ENCODE measurements at places on chromosomes 4 and X.
A peak's percentile ranks its signal among the peaks of the same experiment; 100 is the strongest.

DNA sequence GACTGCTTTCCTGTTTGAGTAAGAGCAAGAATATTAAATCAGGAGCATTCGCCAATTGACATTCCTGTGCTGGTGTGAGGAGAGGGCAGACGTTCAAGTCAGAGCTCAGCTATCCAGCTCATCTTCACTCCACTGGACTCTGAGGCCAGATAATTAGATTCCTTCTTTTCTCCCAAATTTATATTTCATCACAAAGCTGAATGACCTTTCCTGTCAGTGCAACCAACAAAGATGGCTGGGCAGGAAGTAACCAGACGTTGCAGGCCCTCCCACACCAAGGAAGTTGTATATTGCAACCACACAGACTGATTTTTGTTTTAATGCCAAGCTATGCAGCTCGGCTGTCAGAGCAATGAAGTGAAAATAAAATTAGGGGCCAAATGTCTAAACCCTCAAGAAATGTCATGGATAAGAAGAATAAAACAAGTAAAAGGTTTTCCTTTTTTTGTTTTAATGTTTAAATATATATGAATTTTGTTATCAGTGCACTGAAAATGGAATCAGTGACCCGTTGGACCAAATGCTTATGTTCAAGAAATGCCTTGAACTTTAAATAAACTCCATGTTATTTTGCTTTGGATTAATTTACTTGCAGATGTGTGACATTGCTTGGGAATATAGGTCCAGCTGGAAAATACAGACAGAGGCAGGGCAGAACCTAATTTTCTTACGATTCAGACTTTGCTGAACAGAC lies 578.9 kb upstream of the FAT1 start:
- DNase-seq, result no peak

DNA sequence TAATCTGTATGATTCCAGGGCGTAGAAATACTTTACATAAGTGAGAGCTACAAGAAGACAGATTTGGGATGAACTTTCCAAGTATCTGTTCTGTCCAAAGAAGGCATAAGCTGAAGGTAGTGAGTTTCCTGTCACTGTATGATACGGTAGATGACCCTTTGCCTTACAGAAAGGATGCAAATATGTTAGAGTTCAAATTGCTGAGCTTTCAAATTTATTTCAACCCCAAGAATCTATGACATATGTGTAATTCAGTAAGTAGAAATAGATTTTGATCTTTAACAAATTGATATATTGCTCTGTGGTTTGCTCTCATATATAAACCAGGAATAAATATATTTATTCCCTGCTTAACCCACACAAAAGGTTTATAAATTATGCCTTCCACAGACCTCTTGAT lies 16.5 kb downstream of the DIPK2B start:
- no peak for DNase-seq

- no peak for DNase-seq
Measured at GRCh38 chrX:101539116-101539515, 11.2 kb upstream of the ARMCX1 start.

GRCh38 chr4:6825403-6825802 lies 42.9 kb downstream of the KIAA0232 start:
- DNase-seq, result no peak

GRCh38 chr4:145041378-145041777 lies 56.6 kb downstream of the ANAPC10 start:
- no peak for DNase-seq

DNA sequence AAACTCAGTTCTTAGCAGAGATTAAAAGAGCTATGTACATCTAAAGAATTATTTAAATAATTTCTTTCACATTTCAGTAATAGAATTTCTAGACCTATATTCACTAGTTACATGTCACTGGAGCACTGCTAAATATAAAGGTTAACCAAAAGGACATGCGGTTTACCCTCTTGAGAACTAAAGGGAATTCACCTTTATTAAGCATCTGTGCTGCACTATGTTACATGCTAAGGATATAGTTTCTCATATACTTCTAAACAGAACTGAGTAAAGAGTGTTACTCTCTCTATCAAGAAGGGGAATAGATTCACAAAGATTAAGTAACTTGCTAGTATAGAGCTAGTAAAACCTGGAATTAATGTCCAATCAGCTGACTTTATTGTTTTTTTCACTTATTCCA lies 7.6 kb downstream of the SPIN3 start:
- DNase-seq, result no peak

DNA sequence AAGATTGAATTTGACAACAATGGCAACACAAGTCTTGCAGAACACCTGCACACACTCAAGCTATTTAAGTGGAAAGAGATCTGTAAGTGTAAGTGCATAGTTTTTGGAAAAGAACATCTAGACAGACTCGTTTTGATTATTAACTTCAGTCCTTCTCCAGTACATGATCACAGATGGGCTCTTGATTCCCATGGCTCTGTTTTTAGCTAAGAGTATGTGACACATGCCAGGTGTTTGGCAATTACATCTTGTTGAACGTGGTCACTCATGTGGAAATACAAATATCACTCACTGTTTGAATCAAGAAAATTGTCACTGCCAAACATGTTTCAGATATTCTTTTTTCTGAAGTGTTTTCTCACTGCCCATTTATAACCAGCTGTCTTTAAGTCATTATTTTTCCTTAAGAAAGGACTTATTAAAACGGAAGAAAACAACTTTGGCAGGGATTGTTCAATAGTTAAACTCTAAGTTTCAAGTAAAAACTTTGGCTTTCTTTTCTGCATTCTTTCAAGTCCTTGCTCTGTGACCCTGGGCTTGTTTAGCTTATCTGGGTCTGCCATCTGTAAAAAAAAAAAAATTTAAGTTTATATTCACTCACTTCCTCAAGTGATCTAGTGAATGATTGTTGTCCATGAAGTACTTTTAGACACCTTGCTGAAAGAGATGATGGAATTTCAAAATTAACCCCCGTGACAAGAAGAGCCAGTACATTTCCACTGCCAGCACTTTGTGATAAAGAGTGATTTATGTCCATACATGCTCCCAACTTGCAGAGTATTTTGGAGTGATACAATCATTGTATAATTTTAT lies 125.4 kb downstream of the ATXN3L start:
- DNase-seq, result no peak

DNA sequence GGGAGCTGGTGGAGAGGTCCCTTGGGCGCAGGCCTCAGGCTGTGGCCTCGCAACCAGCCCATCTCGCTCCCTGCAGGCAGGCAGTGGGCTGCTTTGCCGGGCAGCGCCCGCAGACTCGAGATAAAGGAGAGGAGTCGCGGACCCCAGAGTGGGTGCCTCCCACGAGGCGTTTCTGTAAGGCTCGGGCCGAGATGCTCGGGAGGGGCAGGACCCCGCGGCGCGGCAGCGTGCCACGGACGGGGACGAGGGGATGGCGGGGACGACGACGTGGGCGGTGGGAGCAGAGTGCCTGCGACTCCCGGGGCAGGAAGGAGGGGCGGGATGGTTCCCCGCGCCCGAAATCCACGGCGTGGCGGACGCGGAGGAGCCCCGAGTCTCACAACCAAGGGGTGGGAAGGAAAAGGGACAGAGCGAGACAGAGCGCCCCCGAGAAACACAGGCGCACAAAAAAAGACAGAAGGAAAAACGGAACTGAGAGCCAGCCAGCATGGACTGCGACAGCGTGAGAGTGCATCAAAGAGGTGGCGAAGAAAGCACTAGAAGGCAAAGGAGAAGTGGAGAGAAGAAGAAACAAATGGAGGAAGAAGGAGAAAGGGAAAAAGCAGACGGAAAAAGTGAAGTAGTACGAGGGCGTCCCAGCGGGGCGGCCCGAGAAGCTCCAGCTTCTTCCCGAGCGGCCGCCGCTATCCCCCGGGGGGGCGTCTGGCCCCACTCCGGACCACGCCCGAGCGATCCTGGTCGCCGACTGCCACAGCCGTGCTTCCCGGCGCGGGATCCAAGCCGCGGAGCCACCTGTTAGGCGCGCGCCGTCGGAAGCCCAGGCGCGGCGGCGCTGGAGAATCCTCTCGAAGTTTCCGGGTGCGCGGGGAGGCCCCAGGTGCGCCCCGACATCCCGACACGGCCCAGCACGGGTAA lies 1.5 kb downstream of the BEND4 start:
- DNase-seq, result peak; percentile 18

GRCh38 chr4:88673886-88674285 lies 23.7 kb downstream of the NAP1L5 start:
- no peak for DNase-seq

GRCh38 chr4:186621959-186622553 lies 66.7 kb upstream of the MTNR1A start:
- DNase-seq, result no peak

GRCh38 chr4:81622028-81622427 lies 150.3 kb upstream of the RASGEF1B start:
- no peak for DNase-seq

- no peak for DNase-seq
Measured at GRCh38 chr4:141576585-141577110, 59.7 kb upstream of the IL15 start.

DNA sequence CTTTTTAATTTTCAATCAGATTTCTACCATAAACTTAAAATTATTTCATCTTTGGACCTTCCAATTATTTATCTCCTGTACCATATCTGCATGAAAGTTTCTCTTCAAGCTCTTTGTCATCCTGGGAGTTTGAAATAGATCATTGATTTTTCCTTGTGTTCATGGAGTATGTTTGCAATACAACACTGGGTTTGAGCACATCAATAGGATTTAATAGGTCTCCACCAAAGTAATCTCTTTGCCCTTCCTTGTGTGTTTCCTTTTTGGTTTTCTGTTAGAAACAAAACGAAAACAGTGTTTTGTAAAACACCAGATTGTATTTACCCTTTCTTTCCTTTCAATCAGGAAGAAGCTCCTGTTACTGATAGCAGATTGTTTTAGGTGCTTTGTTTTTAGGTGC lies 11.9 kb downstream of the FMR1 start:
- DNase-seq, result no peak

DNA sequence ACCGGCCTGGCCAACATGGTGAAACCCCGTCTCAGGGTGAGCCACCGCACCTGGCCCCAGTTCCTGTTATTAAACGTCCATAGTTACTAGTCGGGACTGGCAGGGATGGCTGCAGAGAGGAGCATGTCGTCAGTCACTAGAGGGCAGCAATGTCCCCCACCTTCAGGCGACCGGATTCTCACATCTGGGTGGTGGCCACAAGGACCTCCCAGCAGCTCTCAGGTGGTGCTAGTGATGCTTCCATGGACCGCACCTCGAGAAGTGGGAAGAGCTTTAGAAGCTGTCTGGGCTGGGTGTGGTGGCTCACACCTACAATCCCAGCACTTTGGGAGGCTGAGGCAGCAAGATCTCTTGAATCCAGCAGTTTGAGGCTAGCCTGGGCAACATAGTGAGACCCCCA lies 13.3 kb upstream of the IL3RA start:
- DNase-seq, result peak; percentile 38

DNA sequence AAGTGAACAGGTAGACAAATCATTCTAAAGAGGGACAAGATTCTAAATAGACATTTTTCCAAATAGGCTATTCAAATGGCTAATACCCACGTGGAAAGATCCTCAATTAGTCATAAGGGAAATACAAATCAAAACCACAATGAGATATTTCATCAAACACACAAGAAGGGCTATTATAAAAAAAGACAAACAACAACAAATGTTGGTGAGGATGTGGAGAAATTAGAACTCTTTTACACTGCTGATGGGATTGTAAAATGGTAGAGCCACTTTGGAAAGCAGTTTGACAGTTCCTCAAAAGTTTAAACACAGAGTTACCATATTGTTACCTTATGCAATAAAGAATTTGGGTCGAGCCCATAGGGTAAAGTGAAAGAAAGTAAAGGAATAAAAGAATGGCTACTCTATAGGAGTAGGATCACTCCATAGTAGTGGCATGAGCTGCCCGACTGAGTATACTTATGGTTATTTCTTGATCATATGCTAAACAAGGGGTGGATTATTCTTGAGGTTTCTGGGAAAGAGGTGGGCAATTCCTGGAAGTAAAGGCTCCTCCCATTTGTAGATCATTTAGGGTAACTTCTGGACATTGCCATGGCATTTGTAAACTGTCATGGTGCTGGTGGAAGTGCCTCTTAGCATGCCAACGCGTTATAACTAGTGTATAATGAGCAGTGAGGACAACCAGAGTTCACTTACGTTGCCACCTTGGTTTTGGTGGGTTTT lies 58.9 kb upstream of the FAM9C start:
- DNase-seq, result no peak

DNA sequence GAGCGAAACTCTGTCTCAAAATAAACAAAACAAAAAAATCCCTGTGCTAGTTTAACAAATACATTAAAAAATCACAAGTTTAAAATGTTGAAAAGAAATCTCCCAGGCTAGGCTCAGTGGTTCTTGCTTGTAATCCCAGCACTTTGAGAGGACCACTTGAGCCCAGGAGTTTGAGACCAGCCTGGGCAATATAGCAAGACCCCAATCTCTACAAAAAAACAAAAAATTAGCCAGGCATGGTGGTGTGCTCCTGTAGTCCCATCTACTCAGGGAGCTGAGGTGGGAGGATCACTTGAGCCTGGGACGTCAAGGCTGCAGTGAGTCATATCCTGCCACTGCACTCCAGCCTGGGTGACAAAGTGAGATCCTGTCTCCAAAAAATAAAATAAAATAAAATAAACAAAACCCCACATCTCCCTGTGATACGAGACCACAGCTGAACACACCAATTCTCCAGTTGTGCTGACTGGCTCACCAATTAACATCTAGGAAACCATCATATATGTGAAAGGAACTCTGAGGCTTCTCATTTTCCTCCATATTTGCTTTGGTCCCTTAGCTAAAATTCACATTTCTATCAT lies 7.3 kb downstream of the RPS4X start:
- no peak for DNase-seq

GRCh38 chr4:63788271-63788670 lies 621.0 kb downstream of the TECRL start:
- no peak for DNase-seq

- no peak for DNase-seq
Measured at GRCh38 chrX:154829134-154829533, 5.3 kb downstream of the SMIM9 start.

- no peak for DNase-seq
Measured at GRCh38 chrX:41474726-41475100, 27.6 kb downstream of the NYX start.

DNA sequence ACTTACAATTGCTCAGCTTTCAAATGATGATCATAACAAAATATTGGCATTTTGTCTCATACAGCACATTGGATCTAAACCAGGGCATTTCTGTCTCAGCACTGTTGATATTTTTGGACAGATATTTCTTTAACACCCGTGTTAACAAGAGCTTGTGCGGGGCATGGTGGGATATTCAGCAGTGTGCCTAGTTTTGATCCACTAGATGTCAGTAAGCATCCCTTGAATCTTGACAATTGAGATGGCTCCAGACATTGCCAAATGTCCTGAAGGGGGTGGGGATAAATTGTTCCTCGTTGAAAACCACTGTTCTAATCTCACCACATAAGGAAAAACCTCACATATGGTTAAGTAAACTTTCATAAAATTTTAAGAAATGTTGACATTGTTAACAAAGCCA lies 806.3 kb downstream of the STIM2 start:
- no peak for DNase-seq

Measured in activated T-cell treated with anti-CD3 and anti-CD28 coated beads, Interleukin-2, amount 50 U/mL, for 1 hour (primary cell).